Mesenteric fat pad (tissue), 1 donor: ENCODE measurements at places on chromosomes 11 and 22.

DNA sequence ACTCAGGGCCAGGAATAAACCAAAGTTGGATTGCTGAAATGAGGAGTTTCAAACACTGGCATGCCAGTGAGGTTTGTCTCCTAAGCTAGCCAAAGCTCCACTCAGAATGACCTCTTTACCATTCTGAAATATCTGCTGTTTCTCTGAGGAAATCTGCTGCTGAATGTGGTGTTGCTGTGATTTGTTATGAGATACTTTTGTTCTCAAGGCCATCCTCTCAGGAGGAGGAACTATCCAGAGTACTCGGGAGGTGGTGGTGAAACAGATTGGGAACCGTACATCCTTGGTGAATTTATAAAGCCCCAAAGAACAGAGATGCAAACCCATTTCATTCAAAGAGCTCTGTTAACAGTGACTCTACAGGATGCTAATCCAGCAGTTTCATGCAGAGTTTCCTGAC lies 50.5 kb downstream of the BDNF start:
- DNase-seq: no peak

DNA sequence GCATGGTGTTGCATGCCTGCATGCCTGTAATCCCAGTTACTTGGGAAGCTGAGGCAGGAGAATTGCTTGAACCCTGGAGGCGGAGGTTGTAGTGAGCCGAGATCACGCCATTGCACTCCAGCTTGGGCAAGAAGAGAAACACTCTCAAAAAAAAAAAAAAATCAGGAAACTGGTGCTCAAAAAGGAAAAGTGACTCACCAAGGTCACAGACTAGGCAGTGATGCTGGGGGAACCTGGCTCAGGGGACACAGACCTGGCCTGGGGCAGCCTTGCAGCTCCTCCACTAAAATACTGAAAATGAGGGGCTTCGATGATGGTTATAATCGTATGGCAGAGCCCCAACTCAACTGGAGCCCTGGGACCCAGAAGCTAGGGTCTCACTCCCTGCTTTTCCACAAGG lies 8.1 kb upstream of the SLC35E4 start:
- DNase-seq: no peak

DNA sequence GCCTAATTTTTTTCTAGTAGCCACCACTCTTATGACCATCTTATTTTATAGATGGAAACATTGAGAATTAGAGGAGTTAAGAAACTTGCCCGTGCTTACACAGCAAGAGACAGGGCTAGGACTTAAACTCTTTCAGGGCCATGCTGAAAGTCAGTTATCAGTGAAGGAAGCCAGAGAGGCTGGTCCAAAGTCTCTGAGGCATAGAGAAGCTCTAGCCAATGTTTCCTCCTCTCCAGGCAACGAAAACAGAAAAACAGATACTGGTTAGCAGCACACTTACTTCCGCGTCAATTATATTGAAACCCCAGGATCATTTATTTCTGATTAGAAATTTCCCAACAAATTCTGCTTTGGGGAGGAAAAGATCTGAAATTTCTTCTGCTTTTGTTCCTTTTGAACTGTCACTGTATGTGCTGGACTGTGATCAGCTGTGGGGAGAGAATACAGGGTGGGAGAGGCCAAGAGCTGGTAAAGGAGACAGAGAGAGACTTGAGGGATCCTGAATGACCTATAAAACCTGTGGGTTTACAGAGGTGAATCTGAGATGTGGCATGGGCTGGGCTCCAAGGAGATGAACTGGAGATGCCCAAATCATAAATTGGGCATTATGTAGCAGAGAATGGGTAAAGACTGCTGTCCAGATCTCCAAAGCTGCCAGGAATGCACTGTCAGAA lies 37.5 kb upstream of the CAPRIN1 start:
- DNase-seq: no peak

GRCh38 chr11:65479184-65480145 lies 19.4 kb upstream of the MALAT1 start:
- peak; percentile 57 for DNase-seq

- no peak for DNase-seq
Measured at GRCh38 chr11:15229069-15229468, 114.3 kb downstream of the INSC start.

- DNase-seq: peak; percentile 71
Measured at GRCh38 chr11:77081976-77082836, 15.4 kb downstream of the CAPN5 start.

- DNase-seq: no peak
Measured at GRCh38 chr11:83102834-83103233, 31.1 kb upstream of the RAB30 start.

DNA sequence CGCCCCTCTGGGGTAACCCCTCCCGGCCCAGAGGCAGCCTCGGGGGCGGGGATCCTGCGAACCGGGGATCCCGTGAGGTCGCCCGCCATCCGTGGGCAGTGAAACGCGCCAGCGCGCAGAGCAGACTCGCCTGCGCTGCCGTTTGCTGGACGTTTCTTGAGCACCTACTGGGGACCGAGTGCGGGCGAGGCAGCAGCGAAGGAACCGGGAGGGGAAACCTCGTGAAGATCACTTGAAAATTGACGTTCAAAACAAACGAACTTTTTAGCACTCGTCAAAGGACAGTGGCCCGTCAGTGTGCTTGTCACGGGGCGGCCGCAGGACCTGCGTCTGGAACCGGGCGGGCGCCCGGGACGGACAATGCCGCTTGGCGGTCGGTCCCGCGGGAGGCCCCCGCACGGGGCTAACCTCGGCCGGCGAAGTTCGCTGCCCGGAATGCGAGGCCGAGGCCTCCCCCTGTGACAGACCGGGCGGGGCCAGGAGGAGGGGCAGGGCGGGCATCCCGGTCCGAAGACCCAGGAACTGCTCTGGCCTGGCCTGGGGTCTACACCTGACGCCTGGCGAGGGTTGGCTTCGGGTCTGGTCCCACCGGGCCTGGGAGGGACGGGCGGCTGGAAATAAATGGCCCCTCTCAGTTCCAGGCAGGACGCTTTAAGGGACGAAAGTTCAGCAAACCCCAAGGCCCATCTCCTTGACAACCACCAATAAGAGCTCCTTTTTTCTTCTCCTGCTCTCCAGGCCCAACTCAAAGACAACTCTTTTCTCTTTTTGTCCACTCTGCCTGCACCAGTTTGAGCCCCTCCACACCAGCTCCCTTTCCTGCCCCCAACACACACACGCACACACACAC lies 723 bp upstream of the SCUBE1 start:
- no peak for DNase-seq

GRCh38 chr22:16847271-16847670 lies 22.1 kb upstream of the XKR3 start:
- DNase-seq: no peak

DNA sequence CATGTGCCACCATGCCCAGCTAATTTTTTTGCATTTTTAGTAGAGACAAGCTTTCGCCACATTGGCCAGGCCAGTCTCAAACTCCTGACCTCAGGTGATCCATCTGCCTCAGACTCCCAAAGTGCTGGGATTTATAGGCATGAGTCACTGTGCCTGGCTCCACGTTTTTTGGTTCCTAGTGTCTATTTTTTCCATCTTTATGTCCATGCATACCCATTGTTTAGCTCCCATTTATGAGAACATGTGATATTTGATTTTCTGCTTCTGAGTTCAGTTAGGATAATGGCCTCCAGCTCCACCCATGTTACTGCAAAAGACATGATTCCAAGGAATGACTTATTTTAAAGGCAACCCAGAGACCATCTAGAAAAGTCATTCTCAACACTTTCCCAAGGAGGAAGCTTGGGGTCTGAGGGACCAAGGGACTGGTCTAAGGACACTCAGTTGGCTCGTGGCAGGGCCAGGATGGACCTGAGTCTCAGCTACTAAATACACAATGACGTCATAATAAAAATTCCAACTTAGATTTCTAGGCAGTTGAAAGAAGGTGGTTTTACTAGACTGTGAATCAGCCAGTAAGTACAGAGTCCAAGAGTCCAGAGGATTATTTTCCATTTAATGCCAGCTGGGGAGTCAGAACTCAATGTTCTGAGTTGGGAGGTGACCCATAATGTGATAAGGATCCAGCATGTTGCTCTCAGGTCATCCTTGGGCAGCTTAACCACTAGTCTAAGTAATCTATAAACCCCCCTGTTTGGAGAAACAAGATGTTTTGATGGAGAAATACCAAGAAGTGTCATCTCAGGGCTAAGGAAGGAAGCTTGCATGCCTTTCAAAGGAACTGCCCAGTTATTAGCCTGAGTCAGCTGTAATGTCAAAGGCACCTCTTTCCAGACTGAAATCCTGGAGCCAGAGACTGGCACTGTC lies 39.4 kb downstream of the ABTB2 start:
- DNase-seq: no peak

GRCh38 chr11:66863428-66864125 lies 6.7 kb downstream of the LRFN4 start:
- DNase-seq: no peak

DNA sequence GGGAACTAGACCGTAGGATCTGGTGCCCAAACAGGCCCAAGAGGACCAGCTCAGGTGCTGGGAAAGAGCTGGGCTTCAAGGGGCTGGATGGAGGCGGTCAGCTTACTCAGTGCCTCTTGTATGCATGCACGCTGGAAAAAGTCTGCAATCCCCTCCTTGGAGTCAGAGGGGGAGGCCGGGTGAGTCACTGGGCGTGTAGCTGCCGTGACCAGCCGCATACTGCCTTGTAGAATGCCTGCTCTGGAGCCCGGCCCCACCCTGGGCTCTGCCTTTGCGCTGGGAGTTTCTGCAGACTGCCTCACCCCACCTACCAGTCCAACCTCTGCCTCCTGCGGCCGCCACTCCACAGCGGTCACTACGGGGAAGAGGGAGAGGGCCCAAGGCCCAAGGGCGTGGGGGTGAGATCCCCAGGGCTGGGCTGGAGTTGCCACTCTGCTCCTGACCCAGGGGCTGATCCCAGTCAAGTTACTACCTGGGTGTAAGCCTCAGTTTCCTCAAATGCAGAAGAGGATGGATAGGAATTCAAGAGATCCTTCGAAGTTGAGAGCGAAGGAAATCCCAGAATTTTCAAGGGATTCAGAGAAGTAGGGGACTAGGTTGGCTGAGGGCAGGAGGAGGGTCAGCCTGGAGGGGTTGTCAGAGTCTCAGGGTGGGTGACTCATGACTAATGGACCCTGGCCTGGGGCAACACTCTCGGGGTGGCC lies 4.2 kb downstream of the MRGPRF start:
- no peak for DNase-seq

- DNase-seq: no peak
Measured at GRCh38 chr22:47228767-47229166, 466.3 kb downstream of the TBC1D22A start.

DNA sequence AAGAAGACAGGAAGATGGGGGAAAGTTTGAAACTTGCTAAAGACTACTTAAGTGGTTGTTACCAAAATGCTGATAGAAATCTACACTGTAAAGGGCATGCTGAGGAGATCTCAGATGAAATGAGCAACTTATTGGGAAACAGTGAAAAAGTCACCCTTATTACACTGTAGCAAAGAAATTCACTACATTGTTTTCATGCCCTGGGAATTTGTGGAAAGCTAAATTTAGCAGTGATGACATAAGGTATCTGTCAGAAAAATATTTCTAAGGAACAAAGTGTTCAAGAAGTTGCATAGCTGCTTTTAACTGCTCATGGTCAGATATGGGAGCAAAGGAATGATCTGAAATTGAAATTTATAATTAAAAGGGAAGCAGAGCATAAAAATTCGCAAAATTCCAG lies 702.4 kb upstream of the LRRC4C start:
- DNase-seq: no peak

GRCh38 chr22:49829044-49829853 lies 1.6 kb upstream of the BRD1 start:
- no peak for DNase-seq

GRCh38 chr11:124916370-124916710 lies 2.7 kb upstream of the HEPN1 start:
- no peak for DNase-seq

GRCh38 chr22:44758344-44758973 lies 6.1 kb downstream of the ARHGAP8 start:
- DNase-seq: no peak

GRCh38 chr11:7204778-7205177 lies 46.9 kb upstream of the SYT9 start:
- no peak for DNase-seq

GRCh38 chr11:69704508-69705253 lies 859 bp upstream of the FGF19 start:
- no peak for DNase-seq

DNA sequence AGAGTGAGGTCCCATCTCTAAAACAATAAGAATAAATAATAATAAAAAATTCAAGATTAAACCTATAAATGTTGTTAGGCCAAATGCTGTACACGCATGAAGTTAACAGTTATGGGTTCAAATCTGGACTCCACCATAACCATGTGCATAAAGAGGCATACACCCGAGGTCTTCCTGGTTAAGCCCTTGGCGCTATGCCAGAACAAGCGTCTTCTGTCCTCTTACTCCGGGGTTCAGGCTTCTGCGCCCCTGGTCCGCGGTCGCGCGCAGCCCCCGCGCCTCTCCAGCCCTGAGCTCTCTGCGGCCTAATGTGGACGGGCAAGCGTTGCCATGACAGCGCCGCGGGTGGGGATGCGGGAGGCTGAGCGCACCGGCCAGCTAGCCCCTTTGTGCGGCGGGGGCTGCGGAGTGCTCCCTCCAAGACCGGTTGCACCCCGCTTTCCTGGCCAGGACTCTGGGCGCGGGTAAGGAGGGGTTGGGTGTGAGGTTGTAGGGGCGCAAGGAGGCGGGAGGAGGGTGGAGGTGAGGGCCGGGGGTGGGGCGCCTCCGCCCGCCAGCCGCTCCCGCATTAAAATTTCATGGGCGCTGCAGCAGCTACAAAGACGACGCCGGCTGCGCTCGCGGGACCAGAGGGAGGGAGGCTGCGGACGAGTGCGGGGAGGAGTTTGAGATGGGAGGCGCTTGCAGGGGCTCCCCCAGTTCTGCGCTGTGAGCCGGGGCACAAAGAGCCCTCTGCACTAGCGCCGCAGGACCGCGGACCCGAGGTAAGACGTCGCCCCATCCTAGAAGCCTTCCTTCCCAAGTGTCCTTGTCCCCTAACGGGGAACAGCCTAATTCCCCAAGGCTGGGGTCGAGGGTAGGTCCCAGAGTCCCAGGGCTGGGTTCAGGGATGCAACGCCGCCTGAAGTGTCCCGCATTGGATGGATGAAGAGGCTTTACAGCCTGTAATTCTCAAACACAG lies at the start of gene MIAT:
Gene MIAT, plus strand, starts transcription at position 698 of the 961 bp plus-strand sequence.
- no peak for DNase-seq

DNA sequence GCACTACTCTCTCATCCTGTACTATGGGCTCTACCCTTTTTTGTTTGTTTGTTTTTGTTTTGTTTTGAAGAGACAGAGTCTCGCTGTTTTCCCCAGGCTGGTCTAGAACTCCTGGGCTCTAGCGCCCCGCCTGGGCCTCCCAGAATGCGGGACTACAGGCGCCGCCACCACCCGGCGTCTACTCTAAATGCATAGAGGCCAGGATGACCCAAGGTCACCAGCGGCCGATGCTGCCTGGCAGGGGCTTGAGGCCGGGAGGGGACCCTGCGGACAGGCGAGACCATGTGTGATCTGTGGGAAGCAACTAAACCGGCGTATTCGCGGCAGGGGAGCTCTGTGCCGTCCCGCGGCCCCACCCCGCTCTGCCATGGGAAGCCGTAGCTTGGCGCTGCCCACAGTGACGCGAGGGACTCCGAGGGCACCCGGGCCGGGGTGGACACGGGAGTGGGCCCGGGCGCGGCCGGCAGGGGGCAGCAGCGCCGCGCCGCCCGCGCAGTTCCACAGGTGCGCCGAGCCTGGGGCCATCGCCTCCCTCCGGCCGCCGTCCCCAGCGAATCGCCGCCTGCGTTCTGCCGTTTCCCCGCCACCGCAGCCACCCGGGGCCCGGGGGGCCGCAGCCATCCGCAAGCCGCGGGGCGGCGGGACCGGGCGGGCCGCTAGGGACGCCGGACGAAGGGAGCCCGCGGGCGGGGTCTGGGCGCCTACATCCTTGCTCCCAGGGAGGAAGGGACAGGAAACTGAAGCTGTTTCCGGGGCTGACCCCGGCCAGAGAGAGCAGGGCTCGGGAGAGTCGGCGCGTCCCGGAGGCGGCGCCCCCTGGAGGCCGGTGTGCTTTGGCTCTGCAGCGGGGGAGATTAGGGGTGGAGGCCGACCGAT lies 12.3 kb upstream of the HDHD5 start:
- peak; percentile 97 for DNase-seq
